ENCODE measurements at places on chromosomes 7 and 10.
A peak's percentile ranks its signal among the peaks of the same experiment; 100 is the strongest.

- DNase-seq = no peak
Measured at GRCh38 chr7:939843-940242, 14.6 kb downstream of the ADAP1 start.

DNA sequence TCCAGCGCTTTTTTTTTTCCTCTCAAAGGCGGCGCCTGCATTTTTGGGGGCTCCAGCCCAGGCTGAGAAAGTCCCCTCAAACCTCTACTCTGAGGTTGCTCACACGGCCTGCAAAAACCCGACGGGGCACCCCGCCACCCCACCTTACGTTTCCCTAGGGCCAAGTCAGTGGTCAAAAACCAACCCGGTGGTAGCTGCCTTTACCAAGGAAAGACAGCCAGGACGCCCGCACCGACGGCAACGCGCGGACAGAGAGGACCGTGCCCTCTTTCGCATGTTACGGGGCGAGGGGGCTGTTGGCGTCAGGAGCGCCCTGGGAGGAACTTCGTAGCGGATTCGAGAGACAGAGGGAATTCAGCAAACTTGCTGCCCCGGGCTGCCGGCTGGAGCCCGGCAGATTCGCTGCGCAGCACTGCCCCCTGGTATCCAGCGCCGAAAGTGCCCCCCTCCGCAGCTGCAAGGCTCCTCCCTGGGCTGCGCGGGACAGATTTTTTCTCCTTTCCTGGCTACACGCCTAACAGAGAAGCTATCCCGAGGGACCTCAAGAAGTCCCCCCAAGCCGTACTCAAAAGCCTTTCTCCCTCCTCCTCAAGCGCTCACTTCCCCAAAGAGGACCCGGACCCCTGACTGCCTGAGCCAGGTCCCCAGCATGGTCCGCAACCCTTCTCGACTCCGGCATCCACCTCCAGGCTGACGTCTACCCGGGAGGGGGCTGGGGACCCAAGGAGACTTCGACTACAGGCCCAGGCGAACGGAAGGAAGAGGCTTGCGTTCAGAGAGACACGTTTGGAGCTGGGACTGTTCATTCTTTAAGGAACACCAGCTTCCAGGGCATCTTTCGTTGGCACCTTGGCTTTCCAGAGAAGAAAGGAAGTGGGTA is 27.7 kb upstream of the VAX1 start:
- DNase-seq = no peak

DNA sequence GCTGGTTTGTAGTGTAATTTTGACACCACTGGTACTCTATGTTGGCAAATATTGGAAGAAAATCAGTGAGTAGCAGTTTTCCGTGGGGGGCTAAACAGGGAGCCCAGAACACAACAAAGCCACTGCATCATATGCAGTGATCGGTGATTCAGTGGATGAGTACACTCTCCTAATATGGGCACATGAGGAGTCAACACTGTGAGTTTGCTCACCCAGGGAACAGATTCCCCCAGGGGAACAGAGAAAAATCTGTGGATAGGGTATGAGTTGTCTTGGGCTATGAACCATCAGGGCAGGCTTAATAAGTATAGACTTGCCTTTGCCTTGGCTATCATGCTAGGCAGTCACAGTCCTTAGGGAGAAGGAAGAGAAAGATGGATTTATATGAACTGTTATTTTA is 227.7 kb upstream of the SEMA3E start:
- DNase-seq = no peak

GRCh38 chr10:35140126-35140525 is 13.5 kb downstream of the CREM start:
- DNase-seq = no peak

- DNase-seq = no peak
Measured at GRCh38 chr10:36116731-36117130, 474.6 kb upstream of the FZD8 start.

DNA sequence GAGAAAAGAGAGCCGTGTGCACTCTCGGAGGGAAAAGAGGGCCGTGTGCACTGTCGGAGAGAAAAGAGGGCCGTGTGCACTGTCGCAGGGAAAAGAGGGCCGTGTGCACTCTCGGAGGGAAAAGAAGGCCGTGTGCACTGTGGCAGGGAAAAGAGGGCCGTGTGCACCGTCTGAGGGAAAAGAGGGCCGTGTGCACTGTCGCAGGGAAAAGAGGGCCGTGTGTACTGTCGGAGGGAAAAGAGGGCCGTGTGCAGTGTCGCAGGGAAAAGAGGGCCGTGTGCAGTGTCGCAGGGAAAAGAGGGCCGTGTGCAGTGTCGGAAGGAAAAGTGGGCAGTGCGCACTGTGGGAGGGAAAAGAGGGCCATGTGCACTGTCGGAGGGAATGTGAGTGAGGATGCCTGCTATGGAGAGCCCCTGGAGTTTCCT is 188.7 kb downstream of the DNAJB6 start:
- DNase-seq = no peak

GRCh38 chr7:71613313-71613712 is 481.4 kb downstream of the GALNT17 start:
- no peak for DNase-seq

- no peak for DNase-seq
Measured at GRCh38 chr7:117401293-117402002, 25.8 kb downstream of the ASZ1 start.

DNA sequence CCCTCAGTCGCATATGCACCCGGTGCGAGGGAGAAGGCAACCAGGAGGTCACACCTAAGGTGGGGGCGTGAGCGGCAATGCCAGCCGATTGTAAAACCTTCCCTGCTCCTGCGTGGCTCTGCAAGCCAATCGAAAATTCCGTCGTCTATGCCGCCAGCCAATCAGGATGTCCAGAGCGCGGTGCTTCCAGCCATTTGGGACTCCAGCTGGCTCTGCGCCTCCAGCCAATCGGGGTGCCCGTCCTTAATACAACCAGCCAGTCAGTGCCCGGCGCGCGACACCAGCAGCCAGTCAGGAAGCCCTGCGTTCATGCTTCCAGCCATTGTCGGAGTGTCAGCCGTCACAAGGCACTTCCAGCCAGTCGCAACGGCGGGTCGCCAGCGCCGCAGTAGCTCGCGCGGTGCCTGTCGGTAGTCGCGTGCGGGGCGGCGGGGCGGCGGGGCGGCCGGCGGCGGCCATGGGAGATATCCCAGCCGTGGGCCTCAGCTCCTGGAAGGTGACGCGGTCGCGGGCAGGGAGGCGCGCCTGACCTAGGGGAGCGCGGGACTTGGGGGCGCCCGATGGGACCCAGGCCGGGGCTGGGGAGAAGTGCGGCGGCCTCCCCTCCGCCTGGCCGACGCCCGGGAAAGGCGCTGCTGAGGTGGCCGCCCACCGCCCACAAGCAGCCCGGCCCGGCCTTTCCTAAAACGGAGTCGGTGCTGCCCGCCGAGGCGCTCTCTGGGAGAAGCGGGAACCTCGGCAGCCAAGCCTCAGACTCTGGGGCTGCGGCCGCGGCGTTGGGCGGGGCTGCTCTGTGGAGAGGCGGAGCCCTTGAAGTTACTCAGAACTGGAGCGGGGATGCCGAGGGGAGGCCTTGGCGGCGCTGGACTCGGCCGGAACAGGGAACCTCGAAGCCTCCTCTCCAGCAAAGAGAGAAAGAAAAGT is at the start of gene AKR1E2:
Gene AKR1E2 (plus strand): TSS at position 340 of the 924 bp plus-strand sequence. CDS start 118 bp downstream, at position 458.
- DNase-seq = peak; percentile 13

DNA sequence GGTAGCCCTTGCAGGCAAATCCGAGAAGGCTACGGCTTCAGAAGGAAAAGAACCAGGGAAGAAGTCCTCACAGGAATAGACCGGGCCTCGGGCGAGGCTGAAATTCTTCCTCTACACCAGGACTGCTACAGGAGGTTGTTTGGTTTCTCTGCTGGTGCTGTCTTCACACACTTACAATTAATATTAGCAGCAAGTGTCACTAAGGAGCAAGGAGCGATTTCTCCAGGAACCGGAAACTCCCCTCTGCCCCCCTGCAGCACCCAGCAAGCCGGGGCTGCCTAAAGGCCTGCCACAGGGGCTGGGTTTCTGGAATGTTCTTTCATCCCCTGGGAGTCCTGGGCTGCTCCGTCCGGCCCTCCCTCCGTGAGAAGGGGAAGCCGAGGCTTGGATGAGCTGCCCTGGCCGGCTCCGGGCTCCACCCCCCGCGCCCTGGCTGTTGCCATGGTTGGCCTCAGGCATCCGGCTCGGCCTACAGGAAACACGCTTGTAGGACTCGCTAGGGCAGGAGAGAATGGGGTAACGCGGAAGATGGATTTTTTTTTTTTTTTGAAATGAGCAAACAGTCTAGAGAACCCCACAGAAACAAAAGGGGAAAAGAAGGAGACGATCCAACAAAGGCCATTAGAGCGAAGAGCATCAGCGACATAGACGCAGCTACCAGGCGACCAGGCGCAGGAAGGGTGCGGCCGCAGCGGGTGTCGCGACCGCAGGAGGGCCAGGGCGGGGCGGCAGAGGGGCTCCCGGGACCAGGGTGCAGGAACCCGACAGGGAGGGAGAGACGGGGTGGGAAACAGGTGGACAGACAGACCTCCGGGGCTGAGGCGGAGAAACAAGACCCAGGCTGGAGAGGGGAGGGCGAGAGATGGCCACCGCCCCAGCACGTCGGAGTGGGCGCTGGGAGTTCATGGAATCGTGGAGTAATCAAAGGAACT is 33.0 kb downstream of the EN2 start:
- no peak for DNase-seq

GRCh38 chr7:127239814-127240213 is 12.9 kb downstream of the GRM8 start:
- DNase-seq = no peak

DNA sequence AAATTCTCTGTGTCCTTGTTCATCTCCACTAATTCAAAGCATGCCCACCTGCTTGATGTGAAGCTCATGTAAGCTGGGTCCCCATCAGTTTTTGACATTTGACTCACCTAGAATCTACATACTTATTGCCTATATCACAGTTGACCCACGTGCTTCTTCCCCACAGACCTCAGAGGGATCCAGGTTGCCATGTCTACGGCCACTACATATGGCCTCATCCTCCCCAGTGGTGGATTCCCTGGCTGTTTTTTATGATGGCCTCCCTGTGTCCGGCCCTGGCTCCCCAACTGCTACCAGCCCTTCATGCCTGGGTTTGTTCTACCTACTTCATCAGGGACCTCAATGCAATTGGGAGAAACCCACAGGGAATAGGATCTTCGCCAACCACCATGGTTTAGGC is 187.4 kb upstream of the GDF10 start:
- no peak for DNase-seq

Data from stimulated activated CD8-positive, alpha-beta memory T cell treated with anti-CD3 and anti-CD28 coated beads, Interleukin-15, amount 100 ng/mL, for 4 hours (primary cell).